ENCODE measurements at places on chromosomes 16 and 17.

DNA sequence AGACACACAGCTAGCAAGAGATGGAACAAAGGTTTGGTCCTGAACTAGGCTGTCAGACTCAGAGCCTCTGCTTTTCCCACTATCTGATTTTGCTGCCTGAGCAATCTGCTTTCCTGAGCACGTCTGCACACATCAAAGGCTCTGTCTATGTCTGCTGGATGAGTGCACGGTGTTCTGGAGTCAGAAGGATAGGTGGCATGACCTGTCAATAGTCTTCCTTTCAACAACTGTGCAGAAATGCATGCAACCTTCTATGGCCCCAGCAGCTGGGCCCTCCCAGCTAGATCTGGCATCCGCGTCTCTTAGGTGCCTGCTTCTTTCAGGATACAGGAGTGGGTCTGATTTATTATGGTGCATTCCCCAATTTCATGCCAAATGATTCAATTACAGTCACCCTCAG is 138.3 kb downstream of the UTP18 start:
- no peak for DNase-seq

DNA sequence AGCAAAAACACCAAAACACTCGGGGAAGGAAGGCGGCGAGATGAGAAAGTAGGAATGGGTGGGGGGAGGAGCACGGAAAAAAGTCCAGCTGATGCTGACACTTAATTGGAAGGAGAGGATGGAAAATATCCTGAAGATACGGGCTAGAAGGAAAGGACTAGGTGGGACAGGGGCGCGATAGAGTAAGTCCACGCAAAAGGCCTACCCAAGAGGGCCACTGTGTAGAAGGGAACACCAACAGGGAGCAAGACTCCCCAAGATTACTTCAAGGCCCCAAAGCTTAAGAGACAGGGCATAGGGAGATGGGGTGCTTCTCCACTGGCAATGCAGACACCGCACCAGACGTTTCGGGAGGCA is 736 bp downstream of the APPBP2 start:
- no peak for DNase-seq

DNA sequence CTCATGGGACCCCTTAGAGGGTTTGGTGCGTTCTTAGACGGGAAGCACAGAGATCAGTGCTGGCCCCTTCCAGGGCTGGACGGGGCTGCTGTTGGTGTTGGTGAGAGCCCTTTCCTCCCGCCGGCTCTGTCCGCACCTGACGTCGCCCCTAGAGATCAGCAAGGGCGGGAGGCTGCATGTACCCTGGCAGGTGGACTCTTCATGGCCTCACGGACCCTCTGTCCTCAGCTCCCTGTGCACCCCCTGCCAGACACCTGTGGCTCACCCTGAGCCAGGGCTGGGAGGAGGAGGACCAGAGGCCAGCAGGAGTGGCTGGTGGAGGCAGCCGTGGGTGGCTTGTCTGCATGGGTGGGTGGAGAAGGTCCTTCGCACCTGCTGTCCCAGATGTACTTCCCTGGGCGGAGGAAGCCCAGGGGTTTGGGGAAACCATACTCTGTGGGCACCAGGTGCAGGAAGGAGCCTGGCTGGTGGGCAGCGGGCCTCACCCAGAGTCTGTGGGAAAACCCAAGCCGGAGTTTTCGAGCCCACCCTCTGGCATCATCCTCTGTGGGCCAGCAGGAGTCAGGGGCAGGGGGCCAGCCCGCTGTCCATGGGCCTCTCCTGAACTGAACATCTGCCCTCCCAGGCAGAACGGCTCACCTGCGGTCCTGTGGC is 348.6 kb downstream of the SEC14L1 start:
- no peak for DNase-seq

DNA sequence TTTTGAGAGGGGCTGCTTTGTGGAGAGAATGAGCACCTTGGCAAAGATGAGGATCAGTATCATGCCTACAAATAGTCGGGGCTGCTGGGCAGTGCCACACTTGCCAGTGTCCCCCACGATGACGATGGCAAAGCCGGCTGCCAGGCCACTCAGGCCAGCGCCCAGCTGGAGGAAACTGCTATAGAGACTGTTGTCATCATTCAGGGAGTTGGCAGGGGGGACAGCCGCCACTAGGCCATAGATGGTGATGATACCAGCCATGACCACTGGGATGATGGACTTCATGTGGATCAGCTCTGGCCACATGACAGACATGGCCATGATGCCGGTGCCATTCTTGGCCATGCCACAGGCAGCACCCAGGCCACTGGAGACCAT is 23.8 kb downstream of the MINK1 start:
- DNase-seq: no peak

- no peak for DNase-seq
Measured at GRCh38 chr16:79069121-79069520, 531.4 kb downstream of the MAF start.

DNA sequence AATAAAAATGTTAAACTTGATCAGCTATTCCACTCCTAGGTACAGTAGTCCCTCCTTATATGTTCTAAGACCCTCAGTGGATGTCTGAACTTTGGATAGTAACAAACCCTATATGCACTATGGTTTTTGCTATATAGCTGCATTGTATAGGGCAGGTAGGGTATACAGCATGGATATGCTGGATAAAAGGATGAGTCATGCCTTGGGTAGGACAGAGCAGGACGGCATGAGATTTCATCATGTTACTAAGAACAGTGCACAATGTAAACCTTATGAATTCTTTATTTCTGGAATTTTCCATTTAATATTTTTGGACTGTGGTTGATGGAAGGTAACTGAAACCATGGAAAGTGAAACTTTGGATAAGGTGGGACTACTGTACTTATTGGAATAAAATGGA is 235.1 kb downstream of the CEP112 start:
- no peak for DNase-seq

GRCh38 chr17:45871718-45872117 is 22.6 kb upstream of the MAPT start:
- DNase-seq: no peak

DNA sequence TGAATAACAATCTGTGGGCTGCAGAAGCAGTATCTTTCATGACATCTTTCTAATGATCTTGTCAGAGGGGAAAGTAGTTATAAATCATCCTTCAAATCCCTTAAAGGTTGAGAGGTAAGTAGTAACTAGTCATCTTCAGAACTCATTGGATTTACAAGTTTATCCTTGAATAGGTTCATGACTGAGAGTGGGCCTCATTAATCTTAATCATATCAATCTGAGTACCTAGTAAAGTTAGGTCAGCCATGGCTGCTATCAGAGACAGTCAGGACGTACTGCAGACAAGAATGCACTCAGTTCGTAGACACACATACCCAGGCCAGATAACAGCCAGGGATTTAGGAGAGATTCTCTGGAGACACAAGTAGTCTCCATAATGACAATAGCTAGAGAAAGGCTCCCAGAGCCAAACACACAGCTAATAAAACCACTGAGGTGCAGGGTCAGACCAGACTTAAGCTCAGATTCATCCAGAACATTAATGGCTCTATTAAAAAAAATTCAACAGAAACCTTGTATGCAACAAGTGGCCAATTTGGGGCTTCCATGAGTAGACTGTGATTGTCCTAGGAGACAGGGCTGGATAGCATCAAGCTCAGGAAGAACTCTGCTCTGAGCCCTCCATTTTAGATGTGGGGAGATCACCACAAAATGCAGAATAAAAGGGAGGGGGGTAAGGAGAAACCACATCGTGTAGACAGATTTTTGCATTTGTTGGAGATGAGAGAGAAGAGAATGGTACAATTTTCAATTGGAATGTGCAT is 65.8 kb downstream of the TBX4 start:
- no peak for DNase-seq

DNA sequence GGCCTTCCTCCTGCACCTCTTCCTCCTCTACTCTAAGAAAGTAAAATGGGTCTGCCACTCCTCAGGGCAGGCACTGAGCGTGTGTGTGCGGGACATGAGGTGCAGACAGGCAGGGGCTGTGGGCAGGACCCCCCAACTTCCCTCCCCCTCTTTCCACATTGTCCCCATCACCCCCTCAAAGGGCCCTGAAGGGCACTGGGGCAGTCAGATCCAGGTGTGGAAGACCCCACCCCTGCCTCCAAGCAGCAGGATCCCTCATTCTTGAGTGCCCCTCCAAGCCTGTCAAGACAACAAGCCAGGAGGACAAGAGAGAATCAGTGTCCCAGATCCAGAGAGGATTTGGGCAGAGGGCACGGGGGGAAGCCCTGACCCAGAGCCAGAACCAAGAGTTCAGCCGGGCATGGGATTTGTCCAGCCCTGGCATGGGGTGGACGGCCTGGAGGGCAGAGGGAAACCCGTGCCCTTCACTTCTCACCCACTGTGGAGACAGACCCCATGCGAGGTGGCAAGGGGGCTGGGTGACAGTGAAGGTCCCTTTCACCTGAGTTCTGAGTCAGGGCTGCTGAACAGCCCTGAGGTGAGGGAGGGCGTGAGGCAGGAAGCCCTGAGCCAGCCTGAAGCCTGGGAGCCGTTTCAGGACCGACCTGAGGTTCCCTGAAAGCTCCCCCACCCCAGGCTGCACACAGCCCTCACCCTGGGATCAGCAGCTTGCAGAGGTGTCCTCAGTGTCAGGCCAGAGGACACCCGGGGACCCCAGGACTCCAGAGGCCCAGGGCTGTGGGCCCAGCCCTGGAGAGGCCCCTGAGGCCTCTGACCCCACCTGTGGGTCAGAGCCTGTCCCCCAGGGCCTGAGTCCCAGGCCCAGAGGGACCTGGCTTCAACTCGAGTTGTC is 45.8 kb downstream of the USP22 start:
- no peak for DNase-seq

GRCh38 chr17:21185061-21185460 is 28.9 kb downstream of the TMEM11 start:
- DNase-seq: no peak

GRCh38 chr16:89798832-89799370 is 17.5 kb downstream of the FANCA start:
- DNase-seq: no peak

GRCh38 chr16:3479654-3480216 is 15.6 kb downstream of the C16orf90 start:
- no peak for DNase-seq

DNA sequence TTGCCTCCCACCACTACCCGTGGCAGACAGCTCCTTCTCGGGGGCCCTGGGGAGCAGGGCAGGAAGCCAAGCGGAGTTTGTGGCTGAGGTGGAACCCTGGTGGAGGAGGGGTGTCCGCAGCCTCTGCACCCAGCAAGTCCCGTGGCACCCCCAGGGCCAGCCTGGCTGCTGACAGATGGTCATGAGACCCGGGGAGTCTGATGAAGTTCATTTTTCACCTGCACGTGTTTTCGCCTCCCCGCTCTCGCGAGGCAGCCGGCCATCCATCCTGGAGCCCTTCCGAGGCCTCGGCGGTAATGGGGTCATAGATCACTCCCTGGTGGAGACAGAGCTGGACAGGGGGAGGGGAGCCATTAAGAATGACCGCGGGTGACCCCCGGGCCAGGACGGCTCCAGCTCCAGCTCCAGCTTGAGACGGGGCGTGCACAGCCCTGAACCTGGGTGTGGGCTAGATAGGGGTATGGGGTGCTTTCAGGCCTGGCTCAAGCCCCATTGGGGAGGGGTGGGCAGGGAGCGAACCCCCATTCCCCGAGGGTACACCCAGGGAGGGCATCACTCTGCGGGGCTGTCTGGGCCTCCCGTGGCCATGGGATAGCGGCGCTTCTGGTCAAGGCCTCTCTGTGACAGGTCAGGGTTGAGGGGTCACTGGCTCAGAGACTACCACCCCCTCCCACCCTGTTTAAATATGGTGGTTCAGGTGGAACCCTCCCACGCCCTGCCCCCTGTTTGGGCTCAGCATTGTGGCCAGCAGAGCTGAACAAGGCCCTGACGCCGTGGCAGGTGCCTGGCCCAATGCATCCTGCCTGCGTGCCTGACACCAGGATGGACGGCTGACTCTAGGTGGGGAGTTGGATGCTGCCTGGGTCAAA is 227.4 kb upstream of the GSE1 start:
- no peak for DNase-seq

DNA sequence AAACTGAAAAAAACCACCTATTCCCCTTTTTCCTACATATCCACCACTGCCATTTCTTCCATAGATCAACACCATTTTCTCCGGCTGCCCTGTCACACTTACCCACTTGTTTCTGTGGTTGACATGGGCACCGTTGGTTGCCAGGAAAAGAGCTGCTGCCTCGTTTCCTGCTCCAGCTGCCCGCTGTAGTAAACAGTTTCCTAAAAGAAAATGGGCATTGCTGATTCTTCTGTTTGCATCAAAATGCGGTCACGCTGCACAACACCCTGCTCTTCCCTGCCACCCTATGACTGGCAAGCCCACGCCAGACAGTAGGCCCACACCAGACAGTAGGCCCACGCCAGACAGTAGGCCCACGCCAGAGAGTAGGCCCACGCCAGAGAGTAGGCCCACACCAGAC is 46.3 kb downstream of the CYB5D2 start:
- no peak for DNase-seq

GRCh38 chr16:68994324-68994723 is 111.1 kb upstream of the HAS3 start:
- DNase-seq: no peak

GRCh38 chr17:72684405-72685020 is 408.0 kb downstream of the SLC39A11 start:
- no peak for DNase-seq

DNA sequence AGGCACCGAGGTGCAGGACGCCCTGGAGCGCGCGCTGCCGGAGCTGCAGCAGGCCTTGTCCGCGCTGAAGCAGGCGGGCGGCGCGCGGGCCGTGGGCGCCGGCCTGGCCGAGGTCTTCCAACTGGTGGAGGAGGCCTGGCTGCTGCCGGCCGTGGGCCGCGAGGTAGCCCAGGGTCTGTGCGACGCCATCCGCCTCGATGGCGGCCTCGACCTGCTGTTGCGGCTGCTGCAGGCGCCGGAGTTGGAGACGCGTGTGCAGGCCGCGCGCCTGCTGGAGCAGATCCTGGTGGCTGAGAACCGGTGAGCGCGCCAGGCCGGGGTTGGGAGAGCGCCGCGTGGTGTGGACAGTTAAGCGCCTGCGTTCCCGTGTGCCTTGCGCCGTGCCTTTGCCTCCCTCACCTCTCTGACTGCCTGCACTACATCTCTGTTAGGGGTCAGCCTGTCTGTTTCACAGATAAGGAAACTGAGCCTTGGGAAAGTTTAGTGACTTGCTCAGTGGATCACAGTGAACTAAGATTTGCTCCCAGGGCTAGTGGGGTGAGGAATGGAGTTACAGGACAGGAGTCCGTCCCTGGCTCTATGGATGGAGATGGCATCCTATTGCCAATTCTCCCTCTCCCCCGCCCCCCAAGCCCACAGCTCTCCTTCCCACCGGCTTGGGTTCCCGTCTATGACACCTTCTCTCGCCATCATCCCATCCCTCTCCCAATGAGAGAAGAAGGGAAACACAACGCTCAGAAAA is 880 bp downstream of the SARM1 start:
- no peak for DNase-seq

DNA sequence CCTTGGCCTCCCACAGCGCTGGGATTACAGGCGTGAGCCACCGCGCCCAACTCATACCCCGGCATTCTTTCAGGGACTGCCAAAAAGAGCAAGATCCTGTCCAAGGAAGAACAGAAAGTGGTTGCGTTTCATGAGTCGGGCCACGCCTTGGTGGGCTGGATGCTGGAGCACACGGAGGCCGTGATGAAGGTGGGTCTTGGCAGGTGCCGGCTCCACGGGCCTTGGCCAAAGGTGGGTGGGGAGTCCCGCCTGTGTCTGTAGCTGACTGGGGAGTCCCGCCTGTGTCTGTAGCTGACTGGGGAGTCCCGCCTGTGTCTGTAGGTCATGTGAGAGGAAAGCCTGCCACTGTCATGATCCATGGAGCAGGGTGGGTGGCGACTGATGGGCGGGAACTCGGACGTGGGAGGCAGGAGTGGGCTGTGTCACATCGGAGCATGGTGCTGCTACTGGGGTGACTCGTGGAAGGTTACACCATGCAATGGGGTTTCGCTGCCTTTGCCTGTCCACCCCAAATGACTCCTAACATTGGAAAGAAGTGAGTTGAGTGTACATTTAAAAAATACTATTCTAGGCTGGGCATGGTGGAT is 10.0 kb upstream of the RPL13 start:
- DNase-seq: no peak

All from cerebellar nuclear complex (tissue), 1 donor.